ENCODE measurements at places on chromosomes 4 and X. TPM values are rescaled to one million over a fixed set of nuclear protein-coding genes. Genes with fewer than 3 reads are reported as not detected.
A peak's percentile ranks its signal among the peaks of the same experiment; 100 is the strongest.

DNA sequence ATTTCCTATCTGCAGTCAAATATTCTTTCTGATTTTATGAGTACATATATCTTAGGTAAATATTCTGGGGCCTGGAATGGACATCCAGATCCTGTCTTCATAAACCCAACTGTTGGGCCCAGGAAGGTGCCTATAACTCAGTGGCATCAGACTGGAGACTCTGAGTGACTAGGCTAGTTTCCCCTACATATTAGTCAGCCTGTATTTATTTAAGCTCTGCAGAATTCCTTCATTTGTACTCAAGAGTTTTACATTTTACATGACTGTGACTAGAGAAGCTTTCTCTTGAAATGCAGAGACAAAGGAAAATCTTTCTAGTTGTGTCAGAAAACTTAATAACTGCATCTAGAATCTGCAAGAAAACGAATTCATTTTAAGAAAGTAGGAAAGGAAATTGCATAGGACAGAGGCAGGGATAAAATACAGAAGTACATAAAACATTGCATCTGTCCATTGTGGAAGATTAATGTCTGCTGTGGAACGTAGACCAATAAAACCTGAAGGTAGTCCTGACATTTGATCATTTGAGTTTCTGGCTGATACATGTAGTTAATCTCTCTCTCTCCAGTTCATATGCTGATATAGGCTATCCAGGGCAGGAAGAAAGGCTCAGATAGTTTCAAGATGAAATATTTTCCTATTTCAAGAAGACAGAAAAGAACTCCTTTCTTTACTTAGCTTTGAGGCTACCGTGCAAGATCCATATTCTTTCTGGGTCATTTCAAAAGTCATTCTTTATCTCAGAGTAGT, 78.2 kb downstream of the OPHN1 start:
- DNase-seq, result peak; percentile 20

The CDKL2 gene
- 2.3 TPM for total RNA-seq

GRCh38 chrX:134971926-134972325, 18.9 kb upstream of the SMIM10 start:
- peak; percentile 71 for DNase-seq

- DNase-seq, result no peak
Observed at GRCh38 chr4:102500352-102500695, 835 bp upstream of the NFKB1 start.

DNA sequence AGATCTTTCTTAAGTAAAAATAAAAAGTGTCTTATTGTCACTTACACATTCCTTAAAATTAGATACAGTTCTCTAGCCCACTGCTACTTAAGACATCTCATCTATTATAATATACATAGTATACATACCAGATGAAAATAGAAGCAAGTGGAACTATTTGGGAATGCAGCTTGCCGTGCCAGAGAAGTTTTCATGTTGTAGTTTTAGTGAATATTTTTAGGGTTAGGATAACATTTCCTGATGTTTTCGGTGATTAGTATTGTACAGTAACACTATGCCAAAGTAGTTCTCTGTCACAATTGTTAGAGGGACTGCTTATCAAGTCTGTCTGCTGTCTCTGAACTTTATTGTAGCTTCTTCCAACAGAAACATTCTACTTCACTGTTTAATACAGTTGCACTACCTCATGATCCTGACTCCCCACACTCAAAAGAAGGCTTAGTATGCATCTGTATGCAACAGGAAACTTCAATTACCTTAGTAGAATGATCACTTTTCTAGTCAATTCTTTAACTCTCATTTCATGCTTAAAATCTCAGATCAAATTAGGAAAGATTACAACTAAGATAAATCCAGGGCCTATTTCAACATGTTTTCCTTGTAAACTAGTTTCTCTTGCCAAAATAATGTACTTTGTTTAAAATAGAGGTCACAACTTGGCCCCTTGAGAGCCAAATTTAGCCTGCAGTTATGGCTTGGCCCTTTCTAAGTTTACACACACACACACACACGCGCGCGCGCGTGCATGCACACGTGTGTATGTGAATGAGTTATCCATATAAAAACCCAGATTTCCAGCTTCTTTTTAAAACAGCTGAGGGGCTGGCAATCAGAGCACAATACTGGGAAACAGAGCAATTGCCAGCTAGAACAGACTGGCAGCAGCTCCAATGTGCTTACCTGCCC, 42.3 kb upstream of the SRPX start:
- peak; percentile 53 for DNase-seq

The RNF128 gene
- 8.1 TPM for total RNA-seq

The GIMD1 gene
- not detected for total RNA-seq

- DNase-seq, result peak; percentile 87
Observed at GRCh38 chr4:88616275-88617150, 24.2 kb downstream of the HERC3 start.

The ZNF732 gene
- total RNA-seq, result 0.33 TPM

The MAML3 gene
- 2.1 TPM for total RNA-seq

DNA sequence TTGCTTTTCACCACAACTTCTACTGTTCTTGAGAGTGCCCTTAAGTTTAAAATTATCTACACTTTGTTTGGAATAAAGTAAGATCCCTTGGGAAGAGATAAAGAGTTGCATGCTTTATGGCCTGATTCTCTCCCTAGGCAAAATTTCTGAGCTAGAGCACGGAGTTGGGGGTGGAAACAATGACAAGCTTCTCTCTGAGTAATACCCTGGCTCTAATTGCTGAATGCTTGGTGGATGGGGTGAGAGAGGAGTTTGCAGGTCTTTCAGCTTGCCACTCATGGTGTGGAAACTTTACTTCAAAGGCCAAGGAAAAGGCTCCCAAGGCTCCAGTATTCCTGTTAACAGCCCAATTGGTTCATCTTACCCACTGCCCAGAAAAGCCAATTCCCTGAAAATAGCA, 26.1 kb upstream of the PRDM8 start:
- DNase-seq, result peak; percentile 81

The CCDC160 gene
- total RNA-seq, result 0.17 TPM

DNA sequence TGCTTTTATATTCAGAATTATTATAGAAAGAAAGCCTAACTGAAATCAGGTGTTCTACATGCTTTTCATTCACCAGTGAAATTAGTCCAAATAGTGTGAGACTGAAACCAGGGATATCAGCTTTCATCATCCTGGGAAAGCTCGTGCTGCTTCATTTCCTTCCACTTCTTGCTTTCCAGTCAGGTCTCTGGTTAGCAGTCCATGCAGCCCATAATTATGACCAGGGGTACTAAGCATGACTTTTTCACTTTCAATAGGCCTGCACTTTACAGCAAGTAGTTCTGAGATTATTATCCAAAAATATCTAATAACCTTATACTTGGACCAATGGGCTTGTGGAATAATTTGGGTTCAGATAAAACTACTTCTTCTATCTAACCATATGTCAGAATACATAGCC, 673.2 kb upstream of the MAGEB2 start:
- no peak for DNase-seq

DNA sequence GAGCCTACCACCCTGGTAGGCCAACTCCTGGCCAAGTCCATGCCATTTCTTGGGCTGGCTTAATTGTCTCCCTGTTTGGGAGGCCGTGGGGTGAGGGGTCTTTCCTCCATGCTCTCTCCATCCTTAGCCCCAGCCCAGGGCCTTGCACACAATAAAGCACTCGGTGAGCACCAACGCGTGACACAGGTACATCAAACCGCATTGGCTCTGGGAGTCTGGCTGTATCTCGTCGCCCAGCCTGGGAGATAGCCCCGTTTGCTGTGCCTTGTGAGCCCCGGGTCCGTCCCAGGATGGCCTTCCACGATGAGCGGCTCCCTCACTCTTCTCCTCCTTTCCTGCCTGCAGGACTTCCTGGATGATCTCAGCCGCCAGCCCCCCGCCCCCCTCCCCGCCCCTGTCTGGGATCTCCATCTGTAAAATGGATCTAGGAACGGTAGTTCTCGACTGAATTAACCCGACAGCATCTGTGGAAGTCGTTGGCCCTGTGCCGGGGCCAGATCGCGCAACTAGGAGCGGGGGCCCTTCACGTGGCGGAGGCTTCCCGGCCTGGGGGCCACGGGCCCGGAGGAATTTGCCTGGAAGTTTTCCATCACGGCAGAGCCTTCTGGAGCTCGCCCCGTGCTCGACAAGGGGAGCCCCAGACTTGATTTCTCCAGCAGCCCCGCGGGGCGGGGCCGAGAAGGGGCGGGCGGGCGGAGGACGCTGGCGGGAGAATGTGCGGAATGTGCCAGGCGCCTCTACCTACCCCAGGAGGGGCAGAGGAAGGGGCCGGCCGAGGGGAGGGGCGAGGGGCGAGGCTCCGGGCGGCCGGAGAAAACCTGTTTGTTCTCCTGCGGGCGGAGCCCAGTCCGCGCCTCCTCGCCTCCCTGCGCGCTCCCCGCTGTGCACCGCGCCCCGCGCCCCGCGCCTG, at the start of gene ZNF185:
Gene ZNF185, plus strand, starts transcription at position 846 of the 910 bp plus-strand sequence. CDS start 16,423 bp downstream, outside the sequence.
- peak; percentile 59 for DNase-seq

- DNase-seq, result peak; percentile 83
Observed at GRCh38 chrX:40471965-40472648, 108.7 kb upstream of the ATP6AP2 start.

The LPAR4 gene
- 0.50 TPM for total RNA-seq

GRCh38 chrX:105646592-105647372, 175.6 kb upstream of the NRK start:
- no peak for DNase-seq

- no peak for DNase-seq
Observed at GRCh38 chr4:65798498-65799127, 128.3 kb upstream of the EPHA5 start.

The PABPC1L2A gene
- not detected for total RNA-seq

DNA sequence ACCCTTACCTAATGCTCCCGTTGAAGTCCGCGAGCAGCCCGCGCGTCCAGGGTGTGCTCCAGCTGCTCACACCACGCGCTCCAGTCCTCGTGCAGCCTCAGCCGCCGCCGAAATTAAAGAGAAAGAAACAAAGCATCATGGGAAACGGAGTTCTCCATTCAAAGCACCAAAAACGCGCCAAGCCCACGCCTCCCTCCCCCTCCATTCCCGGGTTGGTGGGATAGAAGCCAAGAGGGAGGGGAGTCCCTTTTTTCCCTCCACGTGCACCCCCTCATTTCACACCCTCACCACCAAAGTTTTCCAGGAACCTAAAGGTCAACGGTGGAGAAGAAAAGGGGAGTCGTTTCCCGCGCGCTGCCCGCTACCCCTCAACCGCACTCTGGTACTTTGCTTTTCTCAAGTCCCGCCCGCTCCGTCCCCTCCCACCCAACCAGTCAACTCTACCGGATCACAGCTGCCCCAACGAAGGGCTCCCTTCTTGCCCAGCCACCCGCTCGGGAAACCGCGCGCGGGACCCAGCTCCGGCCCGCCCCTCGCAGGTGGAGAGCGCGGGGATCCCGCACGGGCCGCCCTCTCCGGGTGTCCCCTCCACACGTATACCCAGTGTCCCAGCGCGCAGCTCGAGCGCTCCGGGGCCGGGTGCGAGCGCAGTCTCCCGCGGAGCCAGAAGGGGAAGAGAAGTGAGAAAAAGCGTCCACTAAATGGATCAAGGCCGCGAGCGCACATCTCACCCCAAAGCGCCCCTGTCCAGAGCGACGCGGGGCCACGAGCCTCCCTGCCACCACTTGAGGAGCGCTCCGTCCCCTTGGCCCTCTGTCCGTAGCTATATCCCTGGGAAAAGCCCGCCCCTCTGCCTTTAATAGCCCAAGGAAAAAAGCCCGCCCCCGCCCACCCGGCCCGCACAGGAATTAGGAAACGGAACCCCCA, 65.1 kb upstream of the CCDC160 start:
- peak; percentile 20 for DNase-seq

GRCh38 chrX:78104447-78105176, 564 bp downstream of the PGK1 start:
- DNase-seq, result peak; percentile 43

DNA sequence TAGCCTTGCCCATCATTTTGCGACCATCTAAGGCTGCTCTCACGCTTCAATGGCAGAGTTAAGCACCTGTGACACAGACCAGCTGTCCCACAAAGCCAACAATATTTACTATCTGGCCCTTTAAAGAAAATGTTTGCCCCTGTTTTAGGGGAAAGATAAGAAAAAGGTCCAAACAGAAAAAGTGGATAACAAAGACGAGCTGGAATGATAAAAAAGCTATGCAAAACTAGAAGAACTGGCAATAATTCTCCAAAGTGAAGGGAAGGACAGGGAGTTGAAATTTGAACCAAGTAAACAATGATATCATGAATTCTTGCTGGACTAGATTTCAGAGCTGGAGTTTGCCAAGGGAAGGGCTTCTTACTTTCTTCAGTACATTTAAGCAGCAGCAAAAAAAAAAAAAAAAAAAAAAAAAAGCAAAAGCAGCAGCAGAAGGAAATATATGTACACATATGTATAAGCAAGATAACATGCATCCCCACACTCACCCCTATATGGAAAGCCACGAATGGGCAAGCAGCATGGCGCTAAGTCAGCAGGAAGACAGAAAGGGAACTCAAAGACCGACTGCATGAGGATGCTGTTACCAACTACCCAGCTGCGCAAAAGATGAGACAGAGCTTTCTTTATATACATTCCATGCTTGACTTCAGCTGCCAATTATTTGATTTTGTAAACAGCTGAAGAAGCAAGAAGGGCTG, 12.5 kb downstream of the TRAPPC2 start:
- DNase-seq, result peak; percentile 63

The SHOX gene
- total RNA-seq, result not detected

The GPR101 gene
- total RNA-seq, result not detected

GRCh38 chr4:59612235-59612634, 1587.9 kb upstream of the ADGRL3 start:
- peak; percentile 61 for DNase-seq

The CXCR3 gene
- not detected for total RNA-seq

The ABCG2 gene
- total RNA-seq, result 1.3 TPM

The CRMP1 gene
- total RNA-seq, result 0.33 TPM

DNA sequence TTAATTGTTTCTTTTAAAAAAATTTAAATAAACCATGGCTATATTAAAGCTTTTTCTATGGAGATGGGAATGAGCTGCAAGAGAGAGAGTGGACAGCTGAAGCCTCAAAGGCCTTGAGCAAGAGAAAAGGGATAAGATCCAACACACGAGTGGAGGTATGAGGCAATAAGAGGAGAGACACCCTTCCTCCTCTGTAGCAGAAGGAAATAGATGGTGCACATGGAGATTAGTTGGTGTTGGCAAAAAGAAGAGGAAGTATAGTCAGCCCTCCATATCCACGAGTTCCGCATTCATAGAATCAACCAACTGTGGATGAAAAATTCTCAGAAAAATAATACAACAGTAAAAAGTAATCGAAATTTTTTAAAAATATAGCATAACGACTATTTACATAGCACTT, 3.2 kb downstream of the CXorf38 start:
- DNase-seq, result peak; percentile 75

GRCh38 chr4:169313732-169314131, 43.0 kb upstream of the SH3RF1 start:
- no peak for DNase-seq

- no peak for DNase-seq
Observed at GRCh38 chrX:19086102-19086772, 36.0 kb downstream of the ADGRG2 start.

GRCh38 chr4:35793766-35794165, 450.5 kb downstream of the ARAP2 start:
- no peak for DNase-seq

- DNase-seq, result no peak
Observed at GRCh38 chrX:74132280-74132679, 171.7 kb upstream of the ZCCHC13 start.

The WDR13 gene
- total RNA-seq, result 99.7 TPM

- DNase-seq, result no peak
Observed at GRCh38 chr4:68249434-68249833, 3.9 kb upstream of the TMPRSS11B start.
